ENCODE measurements at places on chromosomes 7 and 10.

- no peak for DNase-seq
Observed at GRCh38 chr10:116760919-116761318, 18.6 kb upstream of the HSPA12A start.

DNA sequence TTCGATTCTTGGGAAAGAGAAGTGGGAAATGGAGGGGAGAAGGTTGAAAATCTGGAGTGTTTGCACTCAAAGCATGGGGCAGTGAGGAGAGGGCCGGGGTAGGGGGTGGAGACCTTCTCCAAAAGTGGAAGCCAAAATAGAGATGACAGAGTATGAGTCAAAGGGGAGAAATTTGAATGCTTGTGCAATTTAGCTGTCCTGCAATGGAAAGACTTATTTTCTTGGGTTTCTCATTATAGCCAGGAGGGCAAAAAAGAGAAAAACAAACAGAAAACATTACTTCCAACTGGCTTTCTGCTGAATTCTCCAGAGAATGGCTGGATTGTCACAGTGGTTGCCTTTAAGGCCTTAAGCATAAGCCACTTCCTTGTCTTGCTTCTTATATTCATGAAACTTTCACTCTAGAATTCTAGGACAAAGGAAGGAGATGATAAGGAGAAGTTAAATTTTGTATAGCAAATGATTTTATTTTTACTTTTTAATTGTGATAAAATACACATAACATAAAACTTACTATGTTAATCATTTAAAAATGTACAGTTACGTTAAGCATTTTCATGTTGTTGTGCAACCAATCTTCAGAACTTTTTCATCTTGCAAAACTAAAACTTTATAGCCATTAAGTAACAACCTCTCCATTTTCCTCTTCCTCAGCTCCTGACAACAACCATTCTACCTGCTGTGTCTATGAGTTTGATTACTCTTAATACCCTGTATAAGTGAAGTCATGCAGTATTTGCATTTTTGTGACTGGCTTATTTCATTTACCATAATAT lies 100.2 kb downstream of the GPR85 start:
- no peak for DNase-seq

GRCh38 chr10:124734311-124735166 lies 9.6 kb downstream of the FAM53B start:
- DNase-seq, result no peak

DNA sequence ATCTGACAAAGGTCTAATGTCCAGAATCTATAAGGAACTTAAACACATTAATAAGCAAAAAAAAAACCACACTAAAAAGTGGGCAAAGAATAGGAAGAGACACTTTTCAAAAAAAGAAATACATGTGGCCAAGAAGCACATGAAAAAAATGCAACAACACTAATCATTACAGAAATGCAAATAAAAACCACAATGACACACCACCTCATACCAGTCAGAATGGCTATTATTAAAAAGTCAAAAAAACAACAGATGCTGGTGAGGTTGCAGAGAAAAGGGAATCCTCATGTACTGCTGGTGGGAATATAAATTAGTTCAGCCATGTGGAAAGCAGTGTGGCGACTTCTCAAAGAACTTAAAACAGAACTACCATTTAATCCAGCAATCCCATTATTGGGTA lies 119.0 kb downstream of the LMBR1 start:
- no peak for DNase-seq

GRCh38 chr10:9091530-9092093 lies 1037.1 kb downstream of the GATA3 start:
- DNase-seq, result no peak

- DNase-seq, result no peak
Observed at GRCh38 chr7:125256446-125256845, 326.8 kb upstream of the POT1 start.

DNA sequence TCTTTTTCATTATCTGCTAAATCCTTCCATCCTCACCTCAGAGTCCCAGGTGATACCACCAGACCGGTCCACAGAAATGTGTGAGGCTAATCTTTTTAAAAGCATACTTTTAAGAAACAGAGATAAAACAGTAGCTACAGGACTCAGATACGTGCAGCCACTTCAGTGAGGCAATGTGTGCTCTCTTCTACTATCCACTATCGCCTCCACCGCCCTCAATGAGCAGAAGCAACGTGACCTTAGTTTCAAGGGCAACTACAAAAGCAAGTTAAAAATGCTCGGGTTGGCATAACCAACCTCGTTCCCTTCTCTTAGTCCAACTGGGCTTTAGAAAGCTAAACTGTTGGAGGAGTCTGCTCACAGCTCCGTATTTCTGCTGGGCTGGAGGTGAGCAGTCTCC lies 4.2 kb downstream of the FGFR2 start:
- no peak for DNase-seq

- DNase-seq, result no peak
Observed at GRCh38 chr10:62480196-62480595, 106.0 kb downstream of the ZNF365 start.

DNA sequence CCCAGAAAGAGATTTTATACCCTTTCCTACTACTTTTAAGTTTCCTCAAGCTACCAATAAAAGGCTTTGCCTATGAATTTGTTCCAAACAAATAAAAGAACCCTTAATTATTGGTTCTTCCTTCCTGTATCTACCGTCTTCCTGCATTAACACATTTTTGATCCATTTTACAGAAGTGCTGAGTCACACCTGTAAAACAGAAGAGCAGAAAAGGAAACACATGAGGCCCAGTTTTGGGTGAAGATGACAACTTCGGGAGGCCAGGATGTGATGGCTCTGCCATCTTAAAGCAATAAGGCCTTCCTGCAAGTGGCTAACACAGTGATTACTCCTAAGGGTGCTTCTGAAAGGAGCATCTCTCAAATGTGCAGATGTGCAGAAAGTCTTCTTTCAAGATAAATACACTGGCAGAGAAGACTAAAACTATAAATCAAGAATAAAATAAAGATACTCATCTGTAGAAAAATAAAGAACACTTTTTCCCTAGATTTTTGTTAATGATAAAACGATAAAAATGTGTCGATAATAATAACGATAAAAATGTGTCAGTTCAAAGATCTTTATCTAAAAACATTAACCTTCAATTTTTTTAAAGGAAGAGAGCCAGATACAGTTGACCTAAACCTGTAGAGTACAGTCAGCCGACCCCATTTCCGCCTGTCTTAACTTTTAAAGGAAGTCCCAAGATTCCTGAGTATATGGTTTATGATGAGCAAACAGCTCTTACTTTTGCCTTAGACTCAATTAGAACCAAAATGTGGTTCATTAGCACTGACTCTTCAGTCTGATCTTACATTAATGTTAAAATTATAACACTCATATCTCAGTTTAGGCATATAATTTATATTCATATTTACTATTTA lies 108.6 kb downstream of the UBE2H start:
- no peak for DNase-seq

DNA sequence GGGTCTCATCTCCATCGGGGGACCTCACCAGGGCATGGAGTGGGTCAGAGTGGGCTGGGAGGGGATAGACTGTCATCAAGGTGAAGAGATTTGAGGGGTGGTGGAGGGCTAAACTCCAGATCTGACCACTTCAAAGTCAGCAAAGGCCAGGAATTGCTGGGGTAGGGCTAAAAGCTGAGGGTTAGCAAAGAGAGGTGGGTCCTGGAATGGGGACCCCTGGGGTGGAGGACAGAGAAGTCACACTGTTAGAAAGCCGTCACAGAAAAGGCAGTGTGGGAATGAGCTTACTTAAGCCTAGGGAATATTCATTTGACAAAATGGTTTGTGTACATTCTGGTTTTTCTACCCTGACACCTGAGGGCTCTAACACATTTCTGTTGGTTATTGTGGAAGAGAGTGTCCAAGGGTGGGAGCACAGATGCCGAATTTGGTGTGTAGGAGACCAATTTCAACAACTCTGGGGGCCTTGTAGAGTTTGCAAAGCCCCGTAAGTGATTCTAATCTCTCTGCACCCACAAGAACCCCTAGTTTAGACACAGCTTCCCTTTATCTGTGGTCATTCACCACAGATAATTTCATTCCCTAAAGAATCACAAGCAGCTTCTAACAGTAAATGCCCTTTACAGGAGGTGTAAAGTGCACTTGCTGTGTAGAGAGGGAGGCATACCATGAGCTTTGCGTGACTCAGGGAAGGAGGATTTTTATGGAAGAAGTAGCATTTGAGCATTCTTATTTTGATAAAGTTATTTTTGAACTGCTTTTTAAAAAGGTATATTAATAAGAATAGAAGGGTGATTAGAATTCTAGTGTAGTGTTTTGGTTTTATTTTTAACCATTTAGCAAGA lies 6.4 kb downstream of the FBH1 start:
- DNase-seq, result no peak

DNA sequence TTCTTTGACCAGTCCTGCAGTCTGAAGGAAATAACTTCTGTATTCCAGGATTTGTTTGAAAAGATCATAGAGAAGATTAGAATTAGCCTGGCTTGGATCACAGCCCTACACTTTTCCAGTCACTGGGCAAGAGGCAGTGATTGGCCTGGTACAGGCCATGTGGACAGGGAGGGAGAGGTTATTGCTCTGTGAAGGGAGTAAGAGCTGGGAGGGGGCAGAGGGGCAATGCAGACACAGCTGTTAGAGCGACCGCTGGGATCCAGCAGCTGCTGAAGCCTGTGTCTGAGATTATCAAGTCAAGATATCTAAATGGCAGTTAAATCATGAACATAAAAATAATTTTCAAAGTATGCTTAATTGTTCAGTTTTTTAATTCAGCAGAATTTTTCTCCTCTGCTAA lies 257.3 kb downstream of the SDK1 start:
- DNase-seq, result no peak

DNA sequence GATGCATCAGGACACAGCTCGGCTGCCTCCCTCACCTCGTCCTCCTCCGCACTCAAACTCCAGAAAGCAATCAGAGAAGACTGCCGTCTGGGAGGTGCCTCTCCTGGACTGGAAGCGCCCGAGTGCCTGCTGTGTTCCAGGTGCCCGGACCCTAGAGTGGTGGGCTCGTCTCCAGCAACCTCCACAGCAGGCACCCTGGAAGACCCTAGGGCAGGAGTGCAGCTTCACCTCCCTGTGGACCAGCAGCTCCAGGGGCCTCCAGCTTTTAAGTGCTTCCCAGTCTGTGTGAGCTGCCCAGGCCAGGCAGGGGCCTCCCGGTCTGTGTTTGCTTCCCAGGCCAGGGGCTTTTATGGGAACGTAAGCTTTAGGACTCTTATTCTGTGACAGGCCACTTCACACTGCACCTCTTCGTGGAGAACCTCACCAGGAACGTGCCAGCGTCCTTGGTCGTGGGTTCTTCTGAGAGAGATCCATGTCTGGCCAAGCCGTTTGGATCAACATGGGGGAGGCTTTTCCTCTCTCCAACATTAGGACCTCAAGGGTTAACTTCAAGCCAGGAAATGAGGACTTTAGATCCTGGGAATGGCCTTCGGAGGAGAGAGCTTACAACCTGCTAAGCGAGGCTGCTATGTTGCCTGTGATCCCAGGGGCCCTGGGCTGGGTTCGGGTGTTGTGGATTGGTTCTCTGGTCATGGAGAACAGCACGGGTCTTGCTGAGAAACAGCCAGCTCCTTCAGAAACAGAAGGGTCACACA lies 5.9 kb upstream of the PWWP2B start:
- DNase-seq, result no peak

DNA sequence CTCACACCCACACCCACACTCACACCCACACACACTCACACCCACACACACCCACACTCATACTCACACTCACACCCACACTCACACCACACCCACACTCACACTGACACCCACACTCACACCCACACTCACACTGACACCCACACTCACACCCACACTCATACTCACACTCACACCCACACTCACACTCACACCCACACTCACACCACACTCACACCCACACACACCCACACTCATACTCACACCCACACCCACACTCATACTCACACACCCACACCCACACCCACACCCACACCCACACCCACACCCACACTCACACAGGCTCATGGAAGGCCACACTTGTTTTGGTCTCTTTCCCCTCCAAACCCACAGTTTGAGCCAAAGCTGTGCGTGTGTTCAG lies 2.9 kb downstream of the FOXI2 start:
- DNase-seq, result no peak

DNA sequence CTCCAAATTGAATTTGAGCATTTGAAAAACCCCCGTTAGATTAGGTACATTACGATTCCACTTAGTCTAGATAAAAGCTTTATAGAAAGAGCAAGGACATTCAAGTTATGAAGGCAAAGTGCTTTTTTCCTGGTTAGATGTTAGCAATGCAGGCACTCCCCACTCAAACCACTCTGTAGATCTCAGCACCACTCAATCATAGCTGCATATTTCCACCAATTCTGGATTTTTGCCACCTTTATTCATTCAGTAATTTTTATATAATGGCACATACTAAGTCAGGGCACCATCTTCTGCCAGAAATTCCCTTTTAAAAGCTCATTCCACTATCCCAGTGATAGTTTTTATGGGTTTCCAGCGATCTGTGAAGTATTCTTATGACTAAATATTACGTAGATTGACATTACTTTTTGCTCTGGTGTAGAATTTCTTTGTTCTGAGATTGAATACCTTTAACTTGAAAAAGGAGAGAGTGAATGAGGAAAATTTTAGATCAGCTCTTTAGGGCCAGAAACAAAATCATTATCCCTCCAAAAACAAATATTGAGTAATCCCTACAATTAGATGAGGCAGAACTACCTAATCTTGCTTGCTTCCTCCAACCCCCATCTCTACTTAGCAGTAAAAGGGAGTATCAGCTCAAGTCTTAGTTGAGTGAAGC lies 51.6 kb downstream of the RNLS start:
- no peak for DNase-seq

GRCh38 chr7:83655951-83656556 lies 7.1 kb upstream of the SEMA3E start:
- DNase-seq, result no peak

GRCh38 chr7:100122067-100122466 lies 2.6 kb downstream of the CNPY4 start:
- no peak for DNase-seq

DNA sequence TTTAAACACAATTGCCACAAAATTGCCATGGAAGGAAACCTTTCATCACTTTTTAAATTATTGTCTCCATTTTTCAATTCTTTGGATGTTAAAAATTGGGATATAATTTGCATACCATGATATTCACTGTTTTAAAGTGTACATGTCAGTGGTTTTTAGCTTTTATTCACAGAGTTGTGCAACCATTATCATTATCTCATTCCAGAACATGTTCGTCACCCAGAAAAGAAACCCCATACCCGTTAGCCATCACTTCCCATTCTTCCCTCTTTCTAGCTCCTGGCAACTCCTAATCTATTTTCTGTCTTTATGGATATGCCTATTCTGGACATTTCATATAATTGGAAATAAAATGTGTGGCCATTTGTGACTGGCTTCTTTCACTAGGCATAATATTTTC lies 260.3 kb upstream of the FERD3L start:
- no peak for DNase-seq

- no peak for DNase-seq
Observed at GRCh38 chr10:11521860-11522259, 89.6 kb downstream of the USP6NL start.

DNA sequence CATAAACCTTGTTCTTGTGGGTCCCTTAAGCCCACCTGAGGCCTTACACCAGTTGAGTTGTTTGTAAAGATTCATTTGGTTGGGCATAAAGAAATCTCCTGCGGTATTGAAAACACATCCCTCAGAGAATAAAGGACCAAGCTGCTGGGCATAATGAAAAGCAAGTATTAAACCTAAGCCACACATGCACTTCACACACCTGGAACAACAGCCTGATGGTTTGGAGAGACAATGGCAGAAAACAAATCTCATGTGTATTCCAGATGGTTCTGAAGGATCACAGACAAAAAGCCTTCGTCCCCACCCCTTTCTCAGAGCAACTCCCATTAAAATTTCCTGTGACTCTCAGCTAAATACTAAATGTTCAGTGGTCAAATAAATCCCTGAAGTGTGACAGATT lies 44.2 kb downstream of the FEZF1 start:
- no peak for DNase-seq

All from CD4-positive, alpha-beta T cell treated with Interleukin-10 for 1 hour (primary cell).